A549 treated with RU486 at 1 μM for 4 hours (cell line): ENCODE measurements at places on chromosomes 3 and 15. TPM values are rescaled to one million over a fixed set of nuclear protein-coding genes. Genes with fewer than 3 reads are reported as not detected.

LNP1 gene
- total RNA-seq, result 0.66 to 1.2 TPM (median 0.80 TPM) in 5 replicates

KLHL18 gene
- total RNA-seq, result 13.4 to 20.8 TPM (median 19.0 TPM) in 5 replicates

NMNAT3 gene
- 1.5 to 2.4 TPM (median 1.6 TPM) in 5 replicates for total RNA-seq

MINAR1 gene
- total RNA-seq, result 0.37 to 0.70 TPM (median 0.59 TPM) in 5 replicates

SYNM gene
- total RNA-seq, result 33.4 to 40.0 TPM (median 37.3 TPM) in 5 replicates

STAB1 gene
- total RNA-seq, result not detected in 5 replicates

C3orf70 gene
- 0.02 TPM in 1 of 5 replicates, not detected in the others for total RNA-seq

ECE2 gene
- not detected in 5 replicates for total RNA-seq

GPR15 gene
- total RNA-seq, result not detected in 5 replicates

TRIM42 gene
- not detected in 5 replicates for total RNA-seq

PLA2G4B gene
- total RNA-seq, result 1.00 to 2.3 TPM (median 1.6 TPM) in 5 replicates

XYLB gene
- 3.6 to 4.6 TPM (median 4.0 TPM) in 5 replicates for total RNA-seq

SNTN gene
- not detected in 5 replicates for total RNA-seq

SHQ1 gene
- total RNA-seq, result 17.7 to 19.6 TPM (median 18.7 TPM) in 5 replicates

CGNL1 gene
- total RNA-seq, result 1.4 to 1.6 TPM (median 1.5 TPM) in 5 replicates

MESP2 gene
- total RNA-seq, result 0.26 to 0.67 TPM (median 0.42 TPM) in 5 replicates

PBRM1 gene
- total RNA-seq, result 9.3 to 17.3 TPM (median 13.7 TPM) in 5 replicates

SCG5 gene
- 2.0 to 3.1 TPM (median 2.5 TPM) in 5 replicates for total RNA-seq

MST1R gene
- 5.3 to 8.5 TPM (median 7.4 TPM) in 5 replicates for total RNA-seq

LEKR1 gene
- 0.53 to 1.00 TPM (median 0.70 TPM) in 5 replicates for total RNA-seq

ADCY5 gene
- 0.09 to 0.81 TPM (median 0.50 TPM) in 5 replicates for total RNA-seq

CPN2 gene
- total RNA-seq, result not detected in 5 replicates

CLN6 gene
- total RNA-seq, result 60.4 to 85.0 TPM (median 79.6 TPM) in 5 replicates

CCR3 gene
- total RNA-seq, result not detected in 5 replicates

MORC1 gene
- total RNA-seq, result not detected in 5 replicates

SLC9A9 gene
- 0.38 to 0.42 TPM in 2 of 5 replicates, not detected in the others for total RNA-seq

KLHL40 gene
- not detected in 5 replicates for total RNA-seq

ADAMTS7 gene
- 2.5 to 4.7 TPM (median 3.6 TPM) in 5 replicates for total RNA-seq
